ENCODE measurements at places on chromosomes 6 and 20.

GRCh38 chr20:40540166-40540565 is 148.9 kb downstream of the MAFB start:
- no peak for DNase-seq

GRCh38 chr6:27861861-27862260 is 50.3 kb downstream of the OR2B2 start:
- no peak for DNase-seq

DNA sequence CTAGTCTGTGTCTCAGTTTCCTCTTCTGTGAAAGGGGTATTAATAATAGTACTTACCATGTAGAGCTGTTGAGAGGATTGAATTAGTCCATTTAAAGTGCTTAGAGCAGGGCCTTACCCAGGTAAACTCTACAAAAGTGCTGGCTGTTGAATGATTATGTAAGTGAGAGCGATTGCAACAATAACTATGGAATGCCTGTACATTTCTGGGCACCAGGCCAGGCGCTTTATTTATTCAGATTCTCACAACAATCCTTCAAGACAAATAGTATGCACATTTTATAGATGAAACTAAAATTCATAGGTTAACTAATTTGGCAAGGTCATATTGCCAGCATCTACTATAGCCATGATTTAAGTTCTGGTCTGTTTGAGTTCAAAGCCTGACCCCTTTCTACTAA is 78.3 kb upstream of the MMS22L start:
- no peak for DNase-seq

DNA sequence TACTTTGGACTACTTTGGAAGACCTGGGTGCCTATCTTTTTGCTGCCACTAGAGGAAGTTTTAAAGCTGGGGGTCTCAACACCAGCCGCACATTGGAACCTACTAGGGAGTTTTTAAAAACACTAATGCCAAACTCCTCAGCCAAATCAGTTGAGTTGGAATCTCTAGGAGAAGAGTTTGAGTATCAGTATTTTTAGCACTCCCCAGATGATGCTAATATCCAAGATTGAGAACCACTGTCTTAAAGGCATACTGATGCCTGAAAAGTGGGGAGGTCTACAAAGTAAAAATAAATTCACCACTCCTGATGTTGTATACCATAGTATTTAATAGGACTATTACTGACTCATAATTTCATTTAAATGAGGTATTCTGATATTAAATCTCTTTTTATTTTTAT is 62.9 kb upstream of the COL21A1 start:
- no peak for DNase-seq

- no peak for DNase-seq
These were observed 95.7 kb upstream of the BMP2 start for GRCh38 chr20:6671829-6672228.

DNA sequence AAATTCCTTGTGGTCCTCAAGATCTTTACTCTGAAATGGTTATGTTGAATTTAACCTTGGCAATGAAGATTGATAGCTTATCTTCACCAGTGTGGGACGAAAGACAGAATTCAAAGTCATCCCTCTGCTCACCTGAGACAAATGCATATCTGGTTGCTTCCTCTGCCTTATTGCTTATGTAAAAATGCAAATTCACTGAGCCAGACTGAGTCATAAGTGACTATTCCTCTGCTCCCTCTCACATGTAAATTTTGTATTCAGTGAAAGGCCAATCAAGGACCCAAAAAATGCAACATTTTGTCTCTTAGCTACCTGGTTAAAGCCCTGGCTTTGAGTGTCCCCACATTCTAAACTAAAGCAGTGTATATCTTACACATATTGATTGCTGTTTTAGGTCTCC is 593.1 kb upstream of the GJE1 start:
- no peak for DNase-seq

- DNase-seq, result no peak
These were observed 208.1 kb upstream of the PROKR2 start for GRCh38 chr20:5524896-5525295.

DNA sequence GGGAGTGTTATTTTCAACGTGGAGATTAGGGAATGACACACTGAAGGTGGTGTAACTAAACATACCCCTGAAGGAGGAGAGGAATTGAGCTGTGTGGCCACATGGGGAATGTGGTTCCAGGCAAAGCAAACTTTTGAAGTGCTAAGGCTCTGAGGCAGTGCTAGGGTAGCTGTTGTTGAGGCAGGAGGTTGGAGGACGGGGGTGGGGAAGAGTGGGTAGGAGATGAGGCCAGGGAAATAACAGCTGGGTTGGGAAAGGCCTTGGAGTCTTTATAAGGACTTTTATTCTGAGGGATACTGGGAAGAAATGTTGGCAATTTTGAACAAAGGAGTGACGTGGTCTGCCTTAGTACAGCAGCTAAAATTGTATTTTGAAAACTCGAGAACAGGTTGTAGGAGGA is 13.0 kb downstream of the RPRD1B start:
- no peak for DNase-seq

- no peak for DNase-seq
These were observed 97.9 kb downstream of the GJA1 start for GRCh38 chr6:121533321-121533841.

DNA sequence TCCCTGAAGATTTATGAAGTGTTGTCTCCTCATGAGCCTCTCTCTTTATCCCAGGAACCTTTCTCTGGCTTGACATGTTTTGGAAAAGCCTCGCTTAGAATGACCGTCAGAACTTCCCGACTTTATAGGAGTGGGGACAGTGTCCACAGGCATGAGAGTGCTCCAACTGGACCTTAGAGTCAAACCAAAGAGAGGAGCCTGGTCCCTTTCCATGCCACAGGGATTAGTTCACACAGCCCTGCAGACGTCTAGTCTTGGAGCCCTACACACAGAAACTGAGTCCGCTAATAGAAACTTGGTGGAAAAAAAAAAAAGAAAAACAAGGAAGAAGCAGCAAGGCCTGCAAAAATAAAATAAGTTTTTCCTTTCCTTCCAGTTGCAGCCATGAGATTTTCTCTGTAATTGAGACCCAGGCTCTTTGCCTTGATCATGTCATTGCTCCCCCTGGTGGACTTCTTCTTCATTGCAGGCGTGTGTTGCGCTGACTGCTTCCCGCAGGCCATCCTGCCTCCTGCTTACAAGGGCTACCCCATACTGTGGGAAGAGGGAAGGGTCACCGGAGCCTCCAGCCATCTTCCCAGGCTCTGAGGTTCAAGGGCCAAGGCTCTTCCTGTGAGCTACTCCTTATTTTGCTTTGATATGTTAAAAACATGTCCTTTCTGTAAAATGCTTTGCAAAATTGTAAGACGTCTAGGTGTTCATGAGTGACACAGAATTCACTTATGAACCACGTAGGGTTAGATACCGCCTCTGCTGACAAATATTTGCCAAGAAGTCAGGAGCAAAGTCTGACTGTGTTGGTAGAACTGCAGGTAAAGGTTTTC is 201.0 kb downstream of the UST start:
- DNase-seq, result peak; percentile 75

- DNase-seq, result no peak
These were observed 160.2 kb downstream of the GMPR start for GRCh38 chr6:16398587-16398986.

Data from nucleus accumbens (tissue), 56 donors.